Naive B cell (primary cell): ENCODE measurements at places on chromosomes 2 and 18. TPM values are rescaled to one million over a fixed set of nuclear protein-coding genes. Genes with fewer than 3 reads are reported as not detected.

- H3K36me3 ChIP-seq, result no peaks in the 10 kb centered on the region
- no peak for DNase-seq
- H3K4me3 ChIP-seq, result no peak overlapping the region
- no peaks in the 10 kb centered on the region for H3K27me3 ChIP-seq
Observed at GRCh38 chr2:12124790-12125189, 378.4 kb downstream of the LPIN1 start.

DNA sequence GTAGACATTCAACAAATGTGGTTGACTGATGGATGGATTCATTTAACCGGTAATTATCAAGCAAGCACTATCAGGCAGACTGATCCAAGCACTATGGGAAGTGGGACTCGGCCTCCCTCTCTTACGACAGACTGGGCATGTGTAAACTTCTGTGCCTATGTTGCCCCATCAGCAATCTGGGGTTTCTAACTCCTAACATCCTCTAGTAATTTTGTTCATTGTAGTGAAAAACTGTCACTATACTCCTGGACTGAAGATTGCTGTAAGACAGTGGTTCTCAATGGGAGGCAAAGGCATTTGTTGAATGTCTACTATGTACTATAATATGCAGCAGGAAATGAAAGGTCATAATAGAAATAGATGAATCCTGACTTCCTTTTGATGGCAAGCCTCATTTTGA, 51.2 kb upstream of the CREB1 start:
- H3K27ac ChIP-seq, result no peak overlapping the region
- peaks cover 14% of the 10 kb centered on the region for H3K4me1 ChIP-seq
- H3K27me3 ChIP-seq, result no peaks in the 10 kb centered on the region
- H3K36me3 ChIP-seq, result no peaks in the 10 kb centered on the region
- no peak overlapping the region for H3K4me3 ChIP-seq

DNA sequence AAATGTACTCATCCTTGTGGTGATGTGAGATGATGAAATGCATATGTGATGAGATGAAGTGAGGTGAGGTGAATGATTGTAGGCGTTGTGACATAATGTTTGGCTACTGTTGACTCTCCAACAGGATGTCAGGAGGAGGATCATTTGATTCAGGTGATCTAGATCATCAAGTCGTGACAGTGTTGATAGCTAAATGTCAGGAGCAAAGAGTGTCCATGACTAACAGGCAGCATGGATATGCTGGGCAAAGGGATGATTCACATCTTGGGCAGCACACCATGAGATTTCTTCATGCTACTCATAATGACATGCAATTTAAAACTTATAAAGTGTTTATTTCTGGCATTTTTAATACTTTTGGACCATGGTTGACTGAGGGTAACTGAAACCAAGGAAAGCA, 40.2 kb upstream of the UBXN4 start:
- no peaks in the 10 kb centered on the region for H3K36me3 ChIP-seq
- H3K4me3 ChIP-seq, result no peak overlapping the region
- H3K27ac ChIP-seq, result no peak overlapping the region
- no peaks in the 10 kb centered on the region for H3K27me3 ChIP-seq

DNA sequence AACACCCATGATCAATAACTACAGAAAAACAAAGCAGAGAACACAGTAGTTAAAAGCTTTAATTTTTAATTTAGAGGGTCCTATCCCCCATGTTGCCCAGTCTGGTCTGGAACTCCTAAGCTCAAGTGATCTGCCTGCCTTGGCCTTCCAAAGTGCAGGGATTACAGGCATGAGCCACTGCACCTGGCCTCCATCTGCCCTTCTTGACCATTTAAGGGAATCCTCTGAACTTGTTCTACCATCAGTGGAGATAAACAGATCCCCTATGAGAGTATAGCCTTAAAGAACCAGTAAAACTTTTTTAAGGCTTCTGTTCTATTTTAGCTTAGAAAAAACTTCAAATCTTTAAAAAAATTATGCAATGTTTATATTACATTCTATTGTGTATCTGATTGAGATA, 13.5 kb upstream of the ATP5MC3 start:
- no peak overlapping the region for H3K27ac ChIP-seq
- H3K4me3 ChIP-seq, result no peak overlapping the region
- no peaks in the 10 kb centered on the region for H3K36me3 ChIP-seq
- H3K27me3 ChIP-seq, result peaks cover 60% of the 10 kb centered on the region
- no peak for DNase-seq
- no peaks in the 10 kb centered on the region for H3K4me1 ChIP-seq

DNA sequence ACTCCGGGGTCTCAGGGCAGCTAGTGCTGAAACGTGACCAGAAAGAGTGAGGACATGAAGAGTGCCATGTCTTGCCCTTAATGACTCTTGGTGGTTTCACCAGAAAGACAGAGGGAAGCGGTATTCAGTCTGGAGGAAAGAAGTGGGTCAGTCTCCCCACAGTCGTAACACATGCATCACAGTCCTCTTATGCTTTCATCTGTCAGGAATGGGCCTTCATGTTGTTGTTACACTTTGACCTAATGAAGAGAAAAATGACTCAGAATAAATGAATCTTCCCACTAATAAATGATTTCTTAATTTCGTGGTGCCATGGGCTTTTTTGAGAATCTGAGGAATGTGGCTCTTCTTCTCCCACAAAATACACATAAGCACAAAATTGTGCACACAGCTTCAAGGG, 103.2 kb downstream of the SLC8A1 start:
- no peak overlapping the region for H3K4me3 ChIP-seq
- H3K4me1 ChIP-seq, result no peaks in the 10 kb centered on the region

DNA sequence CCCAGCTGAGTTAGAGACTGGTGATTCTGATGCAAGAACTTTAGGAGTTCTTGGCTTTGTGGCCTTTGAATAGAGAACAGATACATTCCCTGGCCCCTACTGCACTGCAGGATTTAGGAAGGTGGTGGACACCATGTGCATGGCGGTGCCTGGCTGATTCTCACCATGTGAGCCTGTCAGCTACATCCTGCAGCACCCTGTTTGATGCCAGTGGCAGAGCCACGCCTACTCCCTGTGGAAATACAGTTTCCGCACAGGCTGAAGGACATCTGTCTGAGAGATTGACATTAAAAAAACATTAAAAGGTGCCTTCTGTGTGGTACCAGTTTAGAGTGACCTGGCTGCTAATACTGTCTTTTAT, 50.0 kb downstream of the KCNE4 start:
- H3K36me3 ChIP-seq, result no peaks in the 10 kb centered on the region
- peaks cover 5% of the 10 kb centered on the region for H3K27me3 ChIP-seq
- no peak overlapping the region for H3K4me3 ChIP-seq
- no peaks in the 10 kb centered on the region for H3K4me1 ChIP-seq
- DNase-seq, result no peak

DNA sequence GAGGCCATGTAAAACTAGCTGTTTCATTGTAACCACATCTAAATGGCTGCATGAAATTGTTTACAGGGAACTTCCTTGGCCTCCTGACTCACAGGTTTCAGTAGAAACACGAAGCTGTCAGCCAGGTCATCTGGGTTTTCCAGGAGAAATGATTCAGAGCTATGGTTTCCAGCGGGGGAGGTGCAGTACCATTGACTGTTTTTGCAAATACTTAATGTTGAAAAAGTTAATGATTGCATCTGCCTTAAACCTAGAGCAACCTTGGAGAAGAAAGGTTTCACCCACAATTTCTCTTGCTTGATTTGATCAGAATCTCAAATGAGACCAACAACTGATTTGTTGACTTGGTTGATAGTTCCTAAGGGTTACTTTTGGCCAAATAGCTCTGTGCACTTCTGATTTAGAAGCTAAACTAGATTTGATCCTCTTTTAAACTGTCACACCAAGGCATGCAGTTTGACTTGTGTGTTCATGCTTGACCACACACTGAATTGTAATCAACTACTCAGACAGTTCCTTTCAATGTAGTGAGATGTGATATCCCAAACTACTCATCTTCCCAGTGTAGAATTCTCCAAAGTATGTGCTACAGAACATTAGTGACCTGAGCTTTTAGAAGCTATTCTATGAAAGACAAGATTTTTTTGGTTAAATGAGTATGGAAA, 193.5 kb upstream of the CHST9 start:
- no peaks in the 10 kb centered on the region for H3K4me1 ChIP-seq
- no peak overlapping the region for H3K27ac ChIP-seq
- H3K4me3 ChIP-seq, result no peak overlapping the region
- no peaks in the 10 kb centered on the region for H3K27me3 ChIP-seq

DNA sequence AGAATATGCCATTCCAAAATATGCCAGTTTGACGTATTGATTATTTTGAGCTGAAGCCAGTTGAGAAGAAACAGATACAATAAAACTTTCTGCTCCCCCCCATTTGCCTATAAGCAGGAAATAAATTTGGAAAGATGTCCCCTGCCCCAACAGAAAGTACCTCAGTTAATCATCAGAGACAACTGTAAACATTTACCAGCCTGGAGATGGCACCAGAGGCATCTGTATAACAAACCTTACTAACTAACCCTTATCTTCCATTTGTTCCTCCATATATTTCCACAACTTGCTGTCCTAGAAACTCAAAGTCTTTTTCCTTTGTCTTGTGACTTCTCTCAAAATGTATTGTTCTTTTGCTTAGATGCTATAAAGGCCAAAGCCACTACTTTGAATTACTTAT, 93.8 kb downstream of the AKAIN1 start:
- H3K27me3 ChIP-seq, result peaks cover 4% of the 10 kb centered on the region
- no peak for DNase-seq
- H3K4me1 ChIP-seq, result no peaks in the 10 kb centered on the region
- no peak overlapping the region for H3K27ac ChIP-seq
- H3K4me3 ChIP-seq, result no peak overlapping the region
- no peaks in the 10 kb centered on the region for H3K36me3 ChIP-seq

- no peak overlapping the region for H3K4me3 ChIP-seq
- H3K27ac ChIP-seq, result no peak overlapping the region
- peaks cover 4% of the 10 kb centered on the region for H3K27me3 ChIP-seq
- H3K36me3 ChIP-seq, result no peaks in the 10 kb centered on the region
- no peaks in the 10 kb centered on the region for H3K4me1 ChIP-seq
Observed at GRCh38 chr18:43592269-43592668, 315.0 kb upstream of the SYT4 start.

DNA sequence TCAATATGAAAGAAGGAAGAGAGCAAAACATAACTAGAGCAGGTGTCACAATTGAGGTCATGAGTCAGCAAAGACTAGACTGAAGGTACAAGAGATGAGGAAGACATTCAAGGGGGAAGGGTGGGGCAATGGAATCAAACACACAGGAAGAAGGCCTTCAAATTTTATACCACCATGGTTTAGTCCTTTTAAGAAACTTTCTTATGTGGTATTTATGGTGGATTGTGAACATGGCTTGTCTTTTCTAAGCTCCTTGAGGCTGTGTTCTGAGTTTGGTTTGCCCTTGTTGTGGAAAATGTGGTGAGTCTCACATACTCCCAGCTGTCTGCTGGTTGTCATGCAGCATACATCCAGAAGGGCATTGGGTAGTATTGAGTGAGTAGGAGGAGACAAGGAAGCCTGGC, 62.1 kb downstream of the NABP1 start:
- no peak overlapping the region for H3K4me3 ChIP-seq
- no peaks in the 10 kb centered on the region for H3K36me3 ChIP-seq
- H3K27me3 ChIP-seq, result peaks cover 2% of the 10 kb centered on the region
- H3K27ac ChIP-seq, result no peak overlapping the region
- DNase-seq, result no peak

DNA sequence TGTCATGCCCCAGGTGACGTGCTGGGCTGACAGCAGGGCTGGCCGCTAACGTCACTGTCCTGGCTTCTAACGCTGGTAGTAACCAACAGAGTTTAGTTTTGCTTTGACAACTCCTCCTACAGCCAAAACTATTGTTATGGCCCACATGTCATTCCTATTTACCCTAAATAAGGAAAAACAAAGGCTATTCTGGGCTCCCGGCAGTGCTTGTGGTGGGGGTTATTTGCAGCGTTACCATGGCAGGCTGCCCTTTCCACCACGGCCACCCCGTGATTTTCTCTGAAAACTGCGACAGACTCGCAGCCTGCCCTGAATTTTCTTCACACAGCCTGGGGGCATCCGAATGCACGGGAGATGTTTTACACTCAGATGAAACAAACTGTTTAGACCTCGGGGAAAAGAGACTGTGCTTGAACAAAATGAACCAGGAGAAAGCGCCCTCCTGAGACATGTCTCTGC, 115.2 kb downstream of the FAM210A start:
- no peaks in the 10 kb centered on the region for H3K27me3 ChIP-seq
- peak; percentile 89 for DNase-seq

- no peak for DNase-seq
- H3K27me3 ChIP-seq, result no peaks in the 10 kb centered on the region
- H3K27ac ChIP-seq, result no peak overlapping the region
Observed at GRCh38 chr18:26086959-26087358, 3.5 kb downstream of the SS18 start.

- H3K4me3 ChIP-seq, result no peak overlapping the region
- no peak for DNase-seq
- no peak overlapping the region for H3K27ac ChIP-seq
Observed at GRCh38 chr2:18901242-18901641, 311.9 kb upstream of the NT5C1B start.

GRCh38 chr18:7000484-7001096, 117.0 kb downstream of the LAMA1 start:
- no peaks in the 10 kb centered on the region for H3K36me3 ChIP-seq
- no peak overlapping the region for H3K4me3 ChIP-seq
- H3K27me3 ChIP-seq, result no peaks in the 10 kb centered on the region
- no peaks in the 10 kb centered on the region for H3K4me1 ChIP-seq
- no peak overlapping the region for H3K27ac ChIP-seq
- no peak for DNase-seq

DNA sequence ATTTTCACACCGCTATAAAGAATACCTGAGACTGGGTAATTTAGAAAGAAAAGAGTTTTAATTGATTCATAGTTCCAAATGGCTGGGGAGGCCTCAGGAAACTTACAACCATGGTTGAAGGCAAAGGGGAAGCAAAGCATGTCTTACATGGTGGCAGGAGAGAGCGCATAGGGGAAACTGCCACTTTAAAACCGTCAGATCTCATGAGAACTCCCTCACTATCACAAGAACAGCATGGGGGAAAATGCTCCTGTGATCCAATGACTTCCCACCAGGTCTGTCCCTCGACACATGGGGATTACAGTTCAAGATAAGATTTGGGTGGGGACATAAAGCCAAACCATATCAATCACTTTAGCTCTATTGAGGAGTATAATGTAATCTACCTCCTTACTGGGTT, 53.5 kb downstream of the ABCB11 start:
- no peak for DNase-seq
- H3K27me3 ChIP-seq, result no peaks in the 10 kb centered on the region
- H3K4me3 ChIP-seq, result no peak overlapping the region
- H3K4me1 ChIP-seq, result no peaks in the 10 kb centered on the region

Gene NMUR1
- polyA plus RNA-seq, result not detected

Gene TUBA3E
- polyA plus RNA-seq, result not detected

Gene ANO7
- polyA plus RNA-seq, result not detected

Gene DTNA
- polyA plus RNA-seq, result not detected

Gene RGPD4
- not detected for polyA plus RNA-seq

Gene LHCGR
- not detected for polyA plus RNA-seq

Gene RBM44
- polyA plus RNA-seq, result not detected

Gene FKBP7
- 3.8 TPM for polyA plus RNA-seq

Gene UNC80
- not detected for polyA plus RNA-seq

Gene PSMA8
- polyA plus RNA-seq, result 2.9 TPM

Gene PPP1R1C
- not detected for polyA plus RNA-seq

Gene GKN1
- not detected for polyA plus RNA-seq
